ENCODE measurements at places on chromosomes 12 and 14.

DNA sequence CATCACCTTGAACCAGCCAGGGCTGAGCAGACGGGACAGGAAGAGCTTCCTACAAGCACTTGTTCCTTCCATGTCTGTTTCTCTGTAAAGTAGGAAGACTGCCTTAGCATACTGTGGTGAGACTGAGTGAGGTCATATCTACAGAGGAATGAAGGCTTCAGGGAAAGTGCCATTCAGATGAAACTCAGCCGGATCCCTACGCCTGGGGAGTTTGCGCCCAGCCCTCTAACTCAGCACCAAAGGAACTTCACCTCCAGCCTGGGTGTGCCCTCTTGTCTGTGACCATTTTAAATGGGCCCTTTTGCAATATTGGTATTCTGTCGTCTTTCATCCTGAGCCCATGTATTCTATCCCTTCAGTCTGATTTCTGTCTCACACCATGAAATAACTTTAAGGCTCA is 175.6 kb upstream of the FKBP4 start:
- no peak for DNase-seq

DNA sequence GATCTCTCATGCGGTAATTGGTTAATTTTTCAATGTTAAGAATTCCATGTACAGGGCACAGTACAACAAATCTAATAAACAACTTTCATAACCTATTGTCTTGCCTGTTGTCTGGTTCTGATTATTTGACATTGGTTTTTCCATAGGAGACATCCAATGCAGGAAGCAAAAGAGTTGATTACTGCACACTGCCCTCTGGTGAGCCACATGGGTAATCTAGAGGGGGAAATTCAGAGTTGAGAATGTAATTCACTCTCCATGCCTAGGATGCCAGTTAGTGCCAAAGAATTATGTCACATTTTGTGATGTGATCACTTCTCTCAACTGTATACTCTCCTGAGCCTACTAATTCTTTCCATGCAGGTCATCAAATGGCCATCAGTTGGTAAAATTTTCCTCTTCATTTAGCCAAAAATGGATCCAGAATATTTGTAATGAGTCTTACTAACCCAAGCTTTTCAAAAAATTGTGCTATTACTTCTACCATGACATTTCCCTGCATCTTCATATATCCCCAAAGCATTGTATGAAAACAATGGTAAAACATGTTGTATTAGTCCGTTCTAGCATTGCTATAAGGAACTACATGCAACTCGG is 17.7 kb upstream of the CCDC91 start:
- DNase-seq = no peak

DNA sequence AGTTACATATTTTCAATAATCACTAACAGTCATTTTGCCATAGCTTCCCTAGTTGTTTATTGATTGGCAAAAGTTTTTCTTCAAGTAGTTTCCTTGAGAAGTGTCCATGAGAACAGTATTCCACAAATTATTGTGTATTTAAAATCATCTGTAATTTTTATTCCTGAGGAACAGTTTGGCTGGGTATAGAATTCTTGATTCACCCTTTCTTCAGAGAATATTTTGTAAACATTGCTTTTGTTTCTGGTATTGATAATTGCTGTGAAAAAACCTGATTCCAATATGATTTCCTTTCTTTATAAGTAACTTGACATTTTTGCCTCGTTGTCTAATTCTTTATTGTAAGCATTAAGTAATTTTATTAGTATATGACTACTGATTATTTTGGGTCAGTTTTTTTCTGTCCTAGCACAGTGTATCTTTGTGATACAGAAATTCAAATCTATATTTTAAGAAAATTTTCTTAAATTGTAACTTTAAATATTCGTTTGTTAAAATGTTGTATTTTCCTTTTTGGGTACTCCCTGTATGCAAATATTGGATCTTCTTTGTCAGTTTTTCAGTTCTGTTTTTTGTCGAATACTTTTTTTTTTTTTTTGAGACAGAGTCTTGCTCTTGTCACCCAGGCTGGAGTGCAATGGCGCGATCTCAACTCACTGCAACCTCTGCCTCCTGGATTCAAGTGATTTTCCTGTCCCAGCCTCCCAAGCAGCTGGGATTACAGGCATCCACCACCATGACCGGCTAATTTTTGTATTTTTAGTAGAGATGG is 162.0 kb upstream of the ATP2B1 start:
- DNase-seq = no peak

GRCh38 chr12:87953256-87953860 is 75.8 kb downstream of the C12orf50 start:
- no peak for DNase-seq

- DNase-seq = no peak
These were observed 99.8 kb downstream of the DAD1 start for GRCh38 chr14:22489244-22489545.

GRCh38 chr14:92755495-92755894 is 7.1 kb upstream of the LGMN start:
- DNase-seq = no peak

GRCh38 chr12:29224572-29224971 is 75.5 kb downstream of the FAR2 start:
- DNase-seq = no peak

DNA sequence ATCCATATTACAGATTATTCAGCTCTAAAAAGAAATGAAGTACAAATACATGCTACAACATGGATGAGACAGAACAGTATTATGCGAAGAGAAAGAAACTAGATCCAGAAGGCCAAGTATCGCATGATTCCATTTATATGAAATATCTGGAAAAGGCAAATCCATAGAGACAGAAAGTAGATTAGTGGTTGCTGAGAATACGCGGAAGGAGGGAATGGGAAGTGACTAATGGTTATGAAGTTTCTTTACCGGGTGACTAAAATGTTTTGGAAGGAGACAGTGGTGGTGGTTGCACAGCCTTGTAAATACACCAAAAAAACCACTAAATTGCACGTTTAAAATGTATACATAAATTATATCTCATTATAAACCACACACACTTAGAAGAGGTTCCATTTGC is 12.5 kb downstream of the PRDM4 start:
- no peak for DNase-seq

DNA sequence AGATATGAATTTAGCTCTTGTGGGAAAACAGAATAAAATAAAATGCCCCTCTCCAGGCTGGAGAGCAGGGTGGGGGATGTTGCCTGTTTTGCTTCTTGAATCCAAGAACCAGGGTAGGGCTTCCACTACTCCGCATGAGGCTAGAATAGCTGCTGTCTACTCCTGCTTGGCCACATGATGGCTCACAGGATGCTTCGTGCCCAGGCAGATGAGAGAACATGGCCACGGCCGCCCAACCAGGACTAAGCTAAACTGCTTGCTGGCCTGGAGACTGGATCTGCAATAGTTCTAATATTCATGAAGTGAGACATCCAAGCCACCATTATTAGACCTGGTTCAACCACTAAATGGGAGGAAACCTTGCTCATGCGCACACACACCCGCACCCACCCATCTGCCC is 122.2 kb upstream of the METAP2 start:
- DNase-seq = no peak

- DNase-seq = no peak
These were observed 89.7 kb downstream of the ASCL4 start for GRCh38 chr12:107864235-107864634.

- no peak for DNase-seq
These were observed 66.3 kb downstream of the ETNK1 start for GRCh38 chr12:22691319-22691718.

- DNase-seq = no peak
These were observed 4.4 kb upstream of the AMIGO2 start for GRCh38 chr12:47084172-47084571.

GRCh38 chr14:102461490-102462338 is 47.9 kb downstream of the ANKRD9 start:
- DNase-seq = no peak

DNA sequence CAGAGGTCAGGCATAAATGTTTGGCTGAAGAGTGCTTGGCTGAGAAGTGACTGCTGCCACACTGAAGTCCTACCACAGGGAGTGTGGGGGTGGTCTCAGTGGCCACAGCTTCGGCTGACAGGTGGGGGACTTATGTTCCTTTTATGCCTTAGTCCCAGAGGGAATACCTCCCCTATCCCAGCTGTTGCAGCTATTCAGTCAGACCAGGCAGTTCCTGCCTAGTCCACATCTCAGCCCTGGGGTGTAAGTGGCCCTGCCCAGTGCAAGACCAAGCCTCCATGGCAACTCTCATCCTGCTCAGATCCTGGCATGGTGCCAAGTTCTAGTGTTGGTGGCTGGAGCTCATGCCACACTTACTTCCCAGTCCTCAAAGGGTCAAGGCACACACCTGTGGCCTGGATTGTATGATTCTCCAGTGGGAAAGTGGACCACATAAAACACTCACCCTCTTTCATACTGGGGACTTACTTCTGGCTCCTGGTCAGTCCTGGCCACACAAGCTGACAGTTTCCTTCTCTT is 161.3 kb upstream of the CAND1 start:
- DNase-seq = no peak

- no peak for DNase-seq
These were observed 11.4 kb downstream of the GPX2 start for GRCh38 chr14:64931123-64931522.

DNA sequence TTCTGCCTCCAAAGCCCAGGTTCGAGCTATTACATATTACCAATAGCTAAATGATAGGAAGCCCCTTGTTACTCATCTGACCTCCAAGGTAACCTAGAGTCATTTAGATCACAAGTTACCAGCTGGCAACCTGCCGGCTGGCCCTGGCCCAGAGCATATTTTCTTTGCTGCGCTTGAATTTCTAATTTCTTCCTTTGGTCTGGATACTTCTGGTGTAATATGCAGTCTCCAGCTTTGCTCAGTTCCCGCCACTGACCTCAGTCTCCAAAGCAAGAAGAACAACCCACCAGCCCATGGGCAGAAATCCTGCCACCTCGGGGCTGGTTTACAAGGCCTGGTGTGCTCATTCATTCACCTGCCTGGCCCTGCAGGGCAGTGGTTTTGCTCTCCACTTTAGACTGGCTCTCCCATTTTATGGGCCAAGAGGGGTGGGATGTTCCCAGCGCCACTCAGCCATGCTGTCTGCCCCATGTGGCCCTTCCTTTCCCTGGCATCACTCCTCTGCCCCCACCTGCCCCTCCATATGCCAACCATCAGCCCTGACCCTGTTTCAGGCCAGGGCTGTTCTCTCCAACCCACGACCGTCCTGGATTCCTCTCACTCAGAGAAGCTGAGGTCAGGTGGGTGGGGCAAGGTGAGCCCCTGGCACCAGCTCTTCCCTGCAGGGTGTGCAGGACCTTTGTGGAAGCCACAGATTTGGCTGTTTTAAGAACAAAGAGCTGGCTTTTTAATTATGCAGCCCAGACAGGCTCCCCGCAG is 76.0 kb downstream of the PRIMA1 start:
- no peak for DNase-seq

GRCh38 chr12:18320036-18320617 is 58.8 kb downstream of the PIK3C2G start:
- no peak for DNase-seq

- DNase-seq = no peak
These were observed 39.0 kb upstream of the HDAC7 start for GRCh38 chr12:47858511-47859266.

GRCh38 chr14:44778604-44779003 is 183.1 kb downstream of the KLHL28 start:
- no peak for DNase-seq

- no peak for DNase-seq
These were observed 71.7 kb downstream of the NOVA1 start for GRCh38 chr14:26526137-26526536.

DNA sequence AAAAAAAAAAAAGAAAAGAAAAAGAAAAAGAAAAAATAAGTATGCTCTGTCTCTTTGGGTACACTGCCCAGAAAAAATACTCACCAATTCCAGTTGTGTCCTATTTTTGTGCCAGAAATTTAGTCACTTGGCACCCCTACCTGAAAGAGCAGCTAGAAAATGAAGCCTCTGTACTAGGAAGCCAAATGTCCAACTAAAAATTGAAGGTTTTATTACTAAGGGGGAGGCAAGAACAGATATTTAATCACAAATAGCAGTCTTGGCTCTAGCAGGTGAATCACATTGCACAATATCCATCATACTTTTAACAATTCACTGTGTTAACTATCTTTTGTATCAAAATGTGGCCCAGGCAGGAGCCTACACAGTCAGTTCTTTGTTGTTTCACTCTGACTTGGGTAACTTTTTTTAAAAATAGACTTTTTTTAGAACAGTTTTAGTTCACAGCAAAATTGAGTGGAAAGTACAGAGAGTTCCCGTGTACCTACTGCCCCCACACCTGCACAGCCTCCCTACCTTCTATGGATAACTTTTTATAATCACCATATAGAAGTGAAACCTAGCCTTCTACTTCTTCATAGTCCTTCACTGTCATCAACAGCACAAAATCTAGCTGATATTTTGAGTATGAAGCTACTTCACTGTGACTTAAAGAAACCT is 87.1 kb upstream of the ATF7IP start:
- DNase-seq = no peak

DNA sequence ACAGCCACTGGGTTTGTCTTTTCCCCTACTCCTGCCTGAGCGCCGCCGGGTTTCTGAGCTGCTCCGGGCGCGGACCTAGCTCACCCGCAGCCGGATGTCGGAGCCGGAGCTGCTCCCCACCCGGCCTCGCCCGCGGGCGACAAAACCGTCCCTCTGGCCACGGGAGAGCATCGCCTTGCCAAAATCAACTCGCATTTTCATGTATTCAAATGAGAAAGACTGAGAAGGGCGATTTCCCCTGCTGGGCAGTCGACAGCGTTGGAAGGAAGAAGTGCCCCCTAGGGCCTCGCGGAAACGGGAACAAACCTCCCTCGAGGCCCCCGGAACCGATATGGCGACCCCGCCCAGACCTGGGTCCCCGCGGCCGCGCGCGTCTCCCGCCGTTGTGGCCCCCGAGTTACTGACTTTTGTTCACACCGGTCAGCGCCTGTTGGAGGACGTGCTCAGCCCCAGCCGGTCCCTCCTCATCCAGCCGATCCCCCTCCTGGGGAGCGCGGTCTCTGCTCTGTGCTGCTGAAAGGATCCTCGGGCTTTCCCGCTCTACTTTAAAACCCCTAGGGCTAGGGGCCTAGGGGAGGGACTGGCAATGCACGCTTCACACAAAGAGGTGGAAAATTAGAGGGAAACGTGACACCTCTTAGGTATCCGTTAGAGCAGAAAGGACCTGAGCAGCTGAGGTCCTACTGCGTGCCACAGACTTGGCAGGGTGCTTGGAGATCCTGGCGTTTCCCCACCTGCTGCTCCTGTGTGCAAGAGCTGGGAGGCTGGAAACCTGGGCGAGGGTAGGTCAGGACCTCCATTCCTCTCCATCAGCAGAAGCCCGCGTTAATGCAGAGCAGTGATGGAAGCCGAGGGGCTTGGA is 4.3 kb downstream of the TTC6 start:
- no peak for DNase-seq

GRCh38 chr14:96053248-96053599 is 14.1 kb downstream of the C14orf132 start:
- DNase-seq = no peak

Data from activated naive CD4-positive, alpha-beta T cell treated with Interleukin-2 at 50 U/mL for 16 hours (primary cell).